ENCODE measurements at places on chromosomes 7 and 10.

GRCh38 chr7:120813546-120814252 lies 44.2 kb downstream of the TSPAN12 start:
- no peak for DNase-seq

DNA sequence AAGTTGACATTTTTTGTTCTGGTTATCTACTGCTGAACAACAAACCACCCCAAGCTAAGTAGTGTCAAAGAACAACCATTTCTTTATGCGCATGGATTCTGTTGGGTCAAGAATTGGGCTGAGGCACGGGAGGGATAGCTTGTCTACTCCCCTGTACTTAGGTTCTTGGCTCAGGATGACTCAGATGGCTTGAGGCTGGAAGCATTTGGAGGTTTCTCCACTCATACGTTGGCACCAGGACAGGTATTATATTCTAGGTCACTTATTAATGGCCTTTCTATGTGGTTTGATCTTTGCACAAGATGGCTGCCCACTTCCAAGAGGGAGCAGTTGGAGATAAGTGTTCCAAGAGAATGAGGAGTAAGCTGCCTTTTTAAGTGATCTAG lies 11.8 kb upstream of the TFAM start:
- DNase-seq, result no peak

DNA sequence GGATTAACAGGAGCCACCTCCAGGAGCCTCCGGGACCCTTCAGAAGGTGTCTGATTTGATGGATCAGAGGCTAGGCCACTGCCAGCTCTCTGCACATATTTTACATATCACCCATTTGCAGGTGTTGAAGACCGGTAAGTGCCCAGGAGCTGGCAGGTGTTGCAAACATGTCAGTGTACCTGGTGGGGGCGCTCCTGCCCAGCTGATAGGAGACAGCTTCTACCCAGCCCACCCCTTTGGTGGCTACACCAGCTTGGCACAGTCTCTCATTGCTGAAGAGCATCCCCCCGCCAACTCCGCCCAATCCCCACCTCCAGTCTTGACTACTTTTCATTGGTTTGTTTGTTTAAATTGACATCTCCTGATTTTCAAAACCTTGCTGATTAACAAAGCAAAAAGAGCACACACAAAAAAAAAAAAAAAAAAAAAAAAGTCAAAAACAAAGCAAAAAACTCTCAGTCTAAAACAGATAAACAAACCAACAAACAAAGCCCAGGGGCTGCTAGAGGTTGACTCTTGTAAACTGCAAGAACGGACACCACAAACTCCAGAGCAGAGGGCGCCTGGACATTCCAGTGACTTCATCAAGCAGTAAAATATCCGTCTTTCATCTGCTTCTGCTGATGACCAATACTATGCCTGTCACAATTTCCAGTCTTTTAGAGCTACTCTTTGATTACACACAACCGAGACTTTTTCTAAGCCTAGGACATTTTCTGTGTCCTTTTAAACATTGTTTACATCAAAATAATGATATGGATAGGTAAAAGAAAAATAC lies 275.3 kb downstream of the NRG3 start:
- DNase-seq, result peak; percentile 92

- DNase-seq, result peak; percentile 85
Observed at GRCh38 chr10:95374597-95375209, 83.9 kb upstream of the PDLIM1 start.

- no peak for DNase-seq
Observed at GRCh38 chr7:25254604-25255003, 26.3 kb upstream of the NPVF start.

GRCh38 chr10:99926925-99927720 lies 82.6 kb downstream of the DNMBP start:
- no peak for DNase-seq

- no peak for DNase-seq
Observed at GRCh38 chr7:118076564-118076963, 107.4 kb upstream of the LSM8 start.

GRCh38 chr10:27745732-27746396 lies at the start of gene MKX:
Gene MKX (minus strand): TSS chr10:27745819. CDS start chr10:27743415, 2,404 bp downstream.
- DNase-seq, result peak; percentile 93

- DNase-seq, result no peak
Observed at GRCh38 chr10:117472872-117473271, 69.7 kb upstream of the EMX2 start.

Measured in H1 (cell line).